ENCODE measurements at places on chromosomes 16 and 17. TPM values are rescaled to one million over a fixed set of nuclear protein-coding genes. Genes with fewer than 3 reads are reported as not detected.

Gene KATNIP
- polyA plus RNA-seq: 26.5 TPM

Gene TMED6
- polyA plus RNA-seq: 2.6 TPM

Gene NEUROD2
- 0.08 TPM for polyA plus RNA-seq

Gene CORO1A
- 7.3 TPM for polyA plus RNA-seq

Gene NUBP1
- 31.3 TPM for polyA plus RNA-seq

Gene CNOT1
- polyA plus RNA-seq: 221 TPM

Gene PFAS
- 53.8 TPM for polyA plus RNA-seq

Gene PPP1R1B
- 15.2 TPM for polyA plus RNA-seq

Gene ANKRD40CL
- 0.48 TPM for polyA plus RNA-seq

Gene KCNAB3
- 12.3 TPM for polyA plus RNA-seq

Gene TBX6
- 1.1 TPM for polyA plus RNA-seq

Gene SLC47A1
- polyA plus RNA-seq: 27.3 TPM

Gene BTBD17
- 0.13 TPM for polyA plus RNA-seq

Gene CX3CL1
- polyA plus RNA-seq: 23.5 TPM

Gene SLC16A6
- polyA plus RNA-seq: 0.86 TPM

Gene TPSG1
- 0.85 TPM for polyA plus RNA-seq

Gene HSD17B2
- polyA plus RNA-seq: 11.2 TPM

Gene VASN
- 30.1 TPM for polyA plus RNA-seq

Gene PDIA2
- 2.4 TPM for polyA plus RNA-seq

Gene FBXL19
- polyA plus RNA-seq: 16.9 TPM

Gene PPM1E
- 5.2 TPM for polyA plus RNA-seq

Gene CRISPLD2
- polyA plus RNA-seq: 6.1 TPM

Gene LGALS9C
- not detected for polyA plus RNA-seq

Measured in left kidney (tissue), 8 donors.